ENCODE measurements at places on chromosomes 16 and 17.

DNA sequence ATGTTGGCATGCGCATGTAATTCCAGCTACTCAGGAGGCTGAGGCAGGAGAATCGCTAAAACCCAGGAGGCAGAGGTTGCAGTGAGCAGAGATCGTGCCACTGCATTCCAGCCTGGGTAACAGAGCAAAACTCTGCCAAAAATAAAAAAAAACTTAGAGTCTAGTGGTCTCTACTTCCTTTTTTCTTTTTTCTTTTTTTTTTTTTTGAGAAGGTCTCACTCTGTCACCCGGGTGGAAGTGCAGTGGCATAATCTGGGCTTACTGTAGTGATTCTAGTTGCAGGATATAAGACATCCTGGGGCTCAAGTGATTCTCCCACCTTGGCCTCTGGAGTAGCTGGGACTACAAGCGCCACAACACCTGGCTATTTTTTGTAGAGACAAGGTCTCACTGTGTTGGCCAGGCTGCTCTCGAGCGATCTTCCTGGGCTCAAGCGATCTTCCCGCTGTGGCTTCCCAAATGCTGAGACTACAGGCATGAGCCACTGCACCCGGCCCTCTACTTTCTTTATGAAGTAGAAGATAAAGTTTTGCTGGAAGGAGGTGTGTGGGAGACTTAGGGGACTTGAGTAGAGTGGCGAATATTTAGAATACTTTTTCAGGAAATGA is 47.9 kb upstream of the TAOK1 start:
- DNase-seq: no peak

DNA sequence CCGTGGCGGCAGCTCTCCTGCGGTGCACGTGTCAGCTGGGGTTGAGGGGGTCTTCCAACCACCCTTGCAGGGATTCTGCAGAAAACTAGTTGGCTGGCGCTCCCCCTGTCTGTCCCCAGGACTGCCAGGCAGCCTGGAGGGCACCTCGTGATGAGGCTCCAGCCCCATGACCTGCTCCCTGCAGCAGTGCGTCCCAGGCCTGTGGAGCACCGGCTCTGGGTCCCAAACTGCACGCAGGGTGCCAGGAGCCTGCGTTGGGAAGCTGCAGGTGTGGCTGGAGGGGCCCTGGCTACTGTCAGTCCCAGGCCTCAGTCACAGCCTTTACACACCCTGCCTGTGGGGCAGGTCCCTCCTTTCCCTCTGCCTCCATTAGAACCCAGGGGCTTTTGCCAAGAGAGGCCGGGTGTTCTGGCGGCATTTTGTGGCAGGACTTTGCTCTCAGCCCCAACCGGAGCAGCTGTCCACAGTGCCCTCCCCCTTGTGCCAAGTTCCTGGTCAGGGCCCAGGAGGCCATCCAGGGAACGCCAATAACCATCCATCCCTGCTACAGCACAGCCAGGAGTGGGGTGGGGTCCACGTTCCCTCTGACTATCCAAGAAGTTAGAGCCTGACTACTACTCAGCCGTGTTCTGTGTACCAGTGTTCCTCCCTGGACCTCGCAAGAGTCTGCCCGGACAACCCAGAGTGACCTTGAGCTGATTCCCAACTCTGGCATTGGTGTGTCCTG is 9.2 kb downstream of the CHMP6 start:
- no peak for DNase-seq

- DNase-seq: no peak
Measured at GRCh38 chr16:67884684-67885083, at the start of gene NRN1L. Gene NRN1L, plus strand, starts transcription at chr16:67884885. Its CDS starts 19 bp downstream, at chr16:67884904.

DNA sequence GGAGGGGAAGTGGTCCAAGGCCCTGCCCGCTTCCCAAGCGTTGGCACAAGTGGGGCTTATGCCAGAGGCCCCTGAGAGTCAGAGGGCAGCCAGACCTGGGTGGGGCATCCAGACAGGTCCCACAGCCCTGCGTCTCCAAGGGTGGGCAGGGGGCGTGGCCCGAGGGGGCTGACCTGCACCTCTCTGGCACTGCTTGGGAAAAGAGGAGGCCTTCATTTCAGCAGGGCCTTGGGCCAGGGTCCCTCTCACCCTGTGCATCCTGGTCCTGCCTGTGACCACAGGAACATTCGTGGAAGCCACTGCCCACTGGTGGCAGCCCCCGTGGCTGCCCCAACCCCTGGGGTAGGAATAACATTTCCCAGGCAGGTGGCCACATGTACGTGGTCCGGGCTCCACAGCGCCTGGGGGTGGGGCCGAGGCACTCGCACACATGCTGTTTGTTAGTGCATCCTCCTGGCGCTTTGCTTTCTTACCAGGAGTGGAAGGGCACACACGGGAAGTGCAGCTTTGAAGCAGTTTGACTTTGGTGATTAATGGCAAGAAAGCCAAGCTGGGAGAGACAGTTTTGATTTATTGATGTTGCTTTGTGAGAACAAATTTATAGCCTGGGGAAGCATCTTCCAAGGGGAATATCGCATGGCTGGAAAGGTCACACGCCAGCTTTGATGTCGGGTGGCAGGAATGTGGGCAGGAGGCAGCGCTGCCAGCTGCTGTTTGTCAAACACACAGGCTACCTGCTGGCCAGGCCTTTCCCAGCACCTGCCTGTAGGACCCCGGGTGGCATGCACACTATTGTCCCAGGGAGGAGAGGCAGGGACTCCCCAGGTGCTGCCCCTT is 4.3 kb downstream of the CENPX start:
- DNase-seq: no peak

DNA sequence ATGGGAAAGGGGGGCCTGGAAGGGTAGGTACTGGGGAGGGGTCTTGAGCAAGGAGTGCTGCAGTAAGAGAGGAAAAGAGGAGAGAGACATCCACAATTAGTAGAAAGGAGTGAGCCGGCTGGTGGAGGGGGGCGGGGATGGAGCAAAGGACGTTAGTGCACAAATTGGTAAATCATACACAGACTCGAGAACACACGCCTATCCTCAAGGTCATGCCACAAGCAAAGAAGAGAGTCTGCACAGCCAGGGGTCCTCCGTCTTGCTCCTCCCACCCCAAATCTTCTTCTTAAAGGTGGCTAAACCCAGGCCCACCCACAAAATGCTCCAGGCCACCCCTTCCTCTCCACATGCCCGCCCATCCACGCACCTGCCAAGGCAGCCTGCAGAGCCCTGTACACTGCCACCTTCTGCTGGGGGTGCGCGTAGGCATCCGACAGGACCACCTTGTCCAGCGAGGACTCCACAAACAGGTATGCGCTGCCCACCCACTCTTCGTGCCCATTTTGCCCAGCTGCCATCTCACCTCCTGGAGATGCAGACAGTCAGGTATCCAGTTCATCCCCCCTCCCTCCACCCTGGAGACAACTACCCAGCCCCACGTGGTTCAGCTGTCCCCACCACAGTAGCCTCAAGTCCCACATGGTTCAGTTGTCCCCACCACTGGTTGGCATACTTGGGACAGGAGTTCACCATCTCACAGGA is 3.4 kb downstream of the TRADD start:
- DNase-seq: no peak

DNA sequence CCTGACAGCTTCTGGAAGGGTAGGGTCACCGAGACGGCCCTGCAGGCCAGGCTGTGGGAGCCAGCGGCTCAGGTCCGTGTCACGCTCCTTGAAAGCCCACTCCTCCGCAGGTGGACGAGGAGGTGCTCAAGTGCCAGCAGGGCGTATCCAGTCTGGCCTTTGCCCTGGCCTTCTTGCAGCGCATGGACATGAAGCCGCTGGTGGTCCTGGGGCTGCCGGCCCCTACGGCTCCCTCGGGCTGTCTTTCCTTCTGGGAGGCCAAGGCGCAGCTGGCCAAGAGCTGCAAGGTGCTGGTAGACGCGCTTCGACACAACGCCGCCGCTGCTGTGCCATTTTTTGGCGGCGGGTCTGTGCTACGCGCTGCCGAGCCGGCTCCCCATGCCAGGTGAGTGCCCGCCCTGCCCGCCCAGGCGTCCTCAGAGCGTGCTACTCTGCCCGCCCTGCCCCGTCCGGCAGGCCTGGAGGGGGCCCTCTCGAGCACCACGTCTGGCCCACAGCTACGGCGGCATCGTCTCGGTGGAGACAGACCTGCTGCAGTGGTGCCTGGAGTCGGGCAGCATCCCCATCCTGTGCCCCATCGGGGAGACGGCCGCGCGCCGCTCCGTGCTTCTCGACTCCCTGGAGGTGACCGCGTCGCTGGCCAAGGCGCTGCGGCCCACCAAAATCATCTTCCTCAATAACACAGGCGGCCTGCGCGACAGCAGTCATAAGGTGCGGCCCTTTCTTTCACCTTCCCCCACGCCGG is 1.3 kb downstream of the NAGS start:
- no peak for DNase-seq

DNA sequence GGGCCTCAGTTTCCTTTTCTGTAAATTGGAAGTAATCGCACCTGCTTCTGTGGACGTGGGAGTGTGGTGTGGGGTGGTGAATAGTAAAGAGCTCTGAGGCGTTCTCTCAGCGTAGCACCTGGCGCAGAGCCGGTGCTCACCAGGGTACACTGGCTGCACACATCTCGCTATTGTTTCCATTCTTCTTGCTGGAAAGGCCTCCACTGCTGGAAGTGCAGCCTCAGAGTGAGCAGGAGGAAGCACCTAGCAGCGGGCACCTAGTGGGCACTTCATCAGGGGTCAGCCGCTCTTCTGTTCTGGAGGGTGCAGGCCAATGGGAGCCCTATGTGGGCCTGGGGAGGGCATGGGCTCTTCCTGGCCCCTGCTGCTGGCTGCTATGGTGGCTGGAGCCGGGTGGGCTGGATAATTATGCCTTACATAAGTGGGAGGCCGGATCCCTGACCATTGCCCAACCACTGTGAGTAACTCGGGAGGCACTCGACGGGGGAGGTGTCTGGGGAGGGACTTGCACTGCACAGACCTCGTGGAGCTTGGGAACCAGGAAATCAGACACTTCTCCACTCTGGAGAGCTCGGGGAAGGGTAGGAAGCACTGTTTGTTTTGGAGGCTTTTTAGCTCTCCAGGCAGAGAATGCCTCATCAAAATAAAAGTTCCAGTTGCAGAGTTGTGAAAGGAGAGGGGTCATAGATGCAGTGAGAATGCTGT is 1.7 kb downstream of the MAP2K3 start:
- no peak for DNase-seq

DNA sequence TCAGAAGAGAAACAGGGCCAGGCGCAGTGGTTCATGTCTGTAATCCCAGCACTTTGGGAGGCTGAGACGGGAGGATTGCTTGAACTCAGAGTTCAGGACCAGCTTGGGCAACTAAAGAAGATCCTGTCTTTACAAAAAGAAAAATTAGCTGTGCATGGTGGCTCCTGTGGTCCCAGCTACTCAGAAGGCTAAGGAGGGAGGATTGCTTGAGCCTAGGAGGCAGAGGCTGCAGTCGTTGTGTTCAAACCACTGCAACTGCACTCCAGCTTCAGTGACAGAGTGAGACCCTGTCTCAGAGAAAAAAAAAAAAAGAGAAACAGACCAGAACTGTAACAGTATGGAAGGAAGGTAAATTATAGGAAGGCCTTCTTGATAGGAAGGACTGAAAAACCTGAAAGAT is 10.3 kb downstream of the ARL4D start:
- no peak for DNase-seq

- DNase-seq: no peak
Measured at GRCh38 chr17:37706446-37706845, 38.4 kb downstream of the HNF1B start.

GRCh38 chr16:17469011-17469740 is 1.6 kb downstream of the XYLT1 start:
- no peak for DNase-seq

GRCh38 chr17:9636501-9636900 is 8.8 kb upstream of the USP43 start:
- no peak for DNase-seq

GRCh38 chr17:65753348-65753747 is 191.9 kb upstream of the AXIN2 start:
- DNase-seq: no peak

DNA sequence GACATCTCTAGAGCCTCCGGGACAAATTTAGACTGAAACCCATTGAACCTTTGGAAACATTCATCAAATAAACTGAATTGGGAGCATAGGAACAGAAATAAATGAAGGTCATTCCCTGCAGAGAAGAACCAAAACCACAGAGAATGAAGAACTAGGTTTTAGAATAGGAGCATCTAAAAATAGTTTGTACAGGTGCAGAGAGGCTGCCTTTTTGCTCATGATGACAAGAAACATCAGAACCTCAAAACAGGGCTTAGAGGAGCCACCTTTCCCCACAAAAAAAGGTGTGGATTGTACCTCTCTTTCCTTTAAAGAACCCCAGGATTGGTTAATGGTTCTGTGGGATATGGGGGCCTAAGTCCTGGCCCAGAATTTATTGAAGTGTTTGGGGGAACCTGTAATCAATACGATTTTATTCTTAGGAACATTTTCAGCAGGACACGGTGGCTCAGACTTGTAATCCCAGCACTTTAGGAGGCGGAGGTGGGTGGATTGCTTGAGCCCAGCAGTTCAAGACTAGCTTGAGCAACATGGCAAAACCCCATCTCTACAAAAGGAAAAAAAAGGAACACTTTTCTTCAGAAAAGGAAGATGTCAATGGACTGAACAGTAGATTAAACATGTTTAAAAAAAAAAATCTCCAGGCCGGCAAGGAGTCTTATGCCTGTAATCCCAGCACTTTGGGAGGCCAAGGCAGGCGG is 37.7 kb upstream of the SLC47A1 start:
- DNase-seq: no peak
